ENCODE measurements at places on chromosomes 13 and 19.

- DNase-seq: no peak
Measured at GRCh38 chr13:39816936-39817335, 161.5 kb downstream of the COG6 start.

GRCh38 chr19:677201-677600 lies 1.0 kb downstream of the FSTL3 start:
- DNase-seq: no peak

- DNase-seq: no peak
Measured at GRCh38 chr19:9058905-9059667, 27.8 kb upstream of the OR1M1 start.

DNA sequence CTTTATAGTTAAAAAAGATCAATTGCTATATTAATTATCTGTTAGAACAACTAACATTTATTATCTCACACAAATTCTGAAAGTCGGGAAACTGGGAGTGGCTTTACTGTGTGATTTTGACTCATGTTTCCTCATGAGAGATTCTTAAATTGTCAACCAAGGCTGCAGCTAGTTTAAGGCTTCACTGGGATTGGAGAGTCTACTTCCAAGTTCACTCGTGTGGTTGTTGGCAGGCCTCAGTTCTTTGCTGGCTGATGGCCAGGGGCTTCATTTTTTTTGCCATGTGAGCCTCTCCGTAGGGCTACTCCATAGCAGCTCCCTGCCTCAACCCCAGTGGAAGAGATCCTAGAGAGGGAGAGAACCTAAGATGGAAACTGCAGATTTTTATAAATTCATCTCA lies 24.5 kb upstream of the LPAR6 start:
- DNase-seq: no peak

DNA sequence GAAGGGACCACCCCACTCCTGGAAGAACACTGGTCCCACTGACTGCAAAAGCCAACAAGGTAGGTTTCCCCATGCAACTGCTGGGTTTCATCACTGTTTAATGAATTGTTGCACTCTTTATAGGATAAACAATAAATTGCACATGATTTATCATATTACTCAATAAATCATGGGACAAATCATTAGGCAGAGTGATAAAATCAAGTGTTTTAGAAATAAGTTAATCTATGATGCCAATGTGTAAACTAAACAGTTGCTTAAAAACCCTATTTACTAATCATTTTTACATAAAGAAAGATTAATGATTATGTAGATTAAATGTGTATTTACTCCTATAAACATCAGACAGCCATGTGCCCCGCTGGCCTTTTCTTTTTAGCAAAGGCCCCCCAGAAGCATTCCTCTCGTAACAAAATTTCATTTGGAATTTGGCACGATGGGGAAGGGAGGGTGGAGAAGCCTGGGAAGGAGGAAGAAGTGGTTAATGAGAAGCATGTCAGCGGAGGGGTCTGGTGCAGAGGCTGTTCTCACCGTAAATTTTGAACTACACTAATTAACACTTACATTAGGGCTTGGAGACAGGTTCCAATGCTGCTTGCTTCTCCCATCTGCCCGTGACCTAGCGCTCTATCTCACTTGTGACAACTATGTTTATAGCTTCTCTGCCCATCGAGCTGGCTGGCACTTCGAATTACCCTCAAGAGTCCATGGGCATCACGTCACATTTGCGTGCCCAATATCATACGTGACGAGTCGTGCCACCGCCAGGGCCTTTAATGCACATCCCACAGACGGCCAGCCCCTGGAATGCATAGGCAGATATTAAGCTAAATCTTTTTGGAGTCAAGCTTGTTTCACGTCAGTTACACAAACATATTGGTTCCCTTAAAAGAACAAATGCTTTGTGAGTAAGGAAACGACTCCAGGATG lies 357.7 kb upstream of the TSHZ3 start:
- DNase-seq: no peak

Data from NCI-H2029 (cell line).